ENCODE measurements at places on chromosomes 1 and 21.

GRCh38 chr1:89736937-89737733 is 83.7 kb upstream of the LRRC8D start:
- H3K36me3 ChIP-seq = no peaks in the 10 kb centered on the region
- H3K27ac ChIP-seq = no peak overlapping the region
- H3K4me1 ChIP-seq = no peaks in the 10 kb centered on the region

GRCh38 chr1:78142736-78143135 is 97.0 kb downstream of the GIPC2 start:
- H3K4me3 ChIP-seq = no peak overlapping the region
- DNase-seq = no peak
- H3K36me3 ChIP-seq = no peaks in the 10 kb centered on the region
- H3K27ac ChIP-seq = no peak overlapping the region

DNA sequence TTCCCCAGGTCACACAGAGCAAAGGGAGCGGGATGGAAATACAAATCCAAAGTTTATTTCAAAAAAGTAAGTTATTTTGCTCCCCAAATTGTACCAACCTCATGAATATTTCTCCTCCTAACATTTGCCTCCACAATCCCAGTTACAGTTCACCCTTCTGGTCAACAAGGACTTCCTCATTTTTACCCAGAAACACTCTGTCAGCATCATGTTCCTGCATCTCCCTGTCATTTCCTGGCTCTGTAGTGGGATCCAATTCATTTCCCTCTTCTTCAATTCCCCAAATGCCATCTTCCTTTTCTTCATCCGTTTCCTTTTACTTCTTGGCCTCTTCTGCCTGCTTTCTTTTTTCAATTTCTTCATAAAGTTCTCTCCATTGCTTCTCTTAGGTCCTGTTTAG is 32.0 kb upstream of the EPS15 start:
- H3K36me3 ChIP-seq = no peaks in the 10 kb centered on the region
- no peaks in the 10 kb centered on the region for H3K27me3 ChIP-seq
- H3K27ac ChIP-seq = no peak overlapping the region
- no peak for DNase-seq
- peaks cover 33% of the 10 kb centered on the region for H3K4me1 ChIP-seq

DNA sequence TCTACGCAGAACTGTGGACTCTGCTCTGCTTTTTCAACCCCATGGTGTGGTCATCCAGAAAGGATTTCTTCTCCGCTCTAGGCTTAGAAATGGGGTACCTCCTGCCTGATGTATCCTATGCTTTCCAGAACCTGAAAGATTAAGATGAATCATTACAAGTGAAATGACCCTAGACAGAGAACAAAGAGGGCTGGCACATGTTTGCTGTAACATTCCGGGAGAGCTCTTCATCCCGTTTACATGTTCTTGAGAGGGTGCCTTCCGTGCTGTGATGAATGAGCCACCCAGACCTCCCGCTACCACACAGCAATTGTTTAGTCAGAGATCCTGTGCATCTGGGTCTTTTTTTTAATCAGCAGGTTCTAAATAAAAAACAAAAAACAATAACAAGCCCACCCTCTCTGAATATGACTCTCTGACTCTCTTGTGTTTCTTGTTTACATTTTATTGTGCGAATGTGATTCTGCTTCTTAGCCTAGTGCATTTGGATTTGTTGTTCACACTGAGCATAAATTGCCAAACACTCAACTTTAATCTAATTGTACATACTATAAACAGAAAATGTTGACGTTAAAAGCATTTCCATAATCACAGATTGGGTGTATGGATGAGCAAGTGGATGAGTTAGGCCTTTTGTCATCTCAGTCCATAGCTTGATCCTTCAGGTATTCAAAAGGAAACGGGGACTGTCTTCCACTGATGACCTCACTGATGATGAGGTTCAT is 87.1 kb downstream of the GPR88 start:
- no peaks in the 10 kb centered on the region for H3K27me3 ChIP-seq
- H3K27ac ChIP-seq = peak overlapping the region; percentile 95
- no peak overlapping the region for H3K4me3 ChIP-seq
- H3K4me1 ChIP-seq = peaks cover 86% of the 10 kb centered on the region
- DNase-seq = no peak

- no peak for DNase-seq
- H3K4me3 ChIP-seq = no peak overlapping the region
- H3K27ac ChIP-seq = no peak overlapping the region
- H3K4me1 ChIP-seq = no peaks in the 10 kb centered on the region
Measured at GRCh38 chr1:3716351-3716750, 35.9 kb upstream of the CCDC27 start.

DNA sequence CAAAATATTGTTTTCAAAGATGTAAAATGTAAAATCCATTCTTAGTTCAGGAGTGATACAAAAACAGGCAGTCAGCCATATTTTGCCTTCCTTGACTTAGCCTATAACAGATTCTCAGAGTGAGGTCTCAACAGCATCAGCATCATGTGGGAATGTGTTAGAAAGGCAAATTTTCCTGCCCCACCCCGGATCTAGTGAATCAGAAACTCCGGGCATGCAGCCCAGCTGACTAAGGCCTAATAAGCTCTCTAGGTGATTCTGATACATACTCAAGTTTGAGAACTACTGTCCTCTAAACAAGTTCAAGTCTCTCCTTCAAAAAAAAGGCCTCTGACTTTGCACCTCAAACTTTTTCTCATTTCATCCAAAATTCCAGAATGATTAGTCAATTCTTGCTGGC is 46.9 kb upstream of the PRRC2C start:
- H3K4me1 ChIP-seq = peaks cover 60% of the 10 kb centered on the region
- peak overlapping the region; percentile 88 for H3K27ac ChIP-seq
- H3K36me3 ChIP-seq = no peaks in the 10 kb centered on the region

DNA sequence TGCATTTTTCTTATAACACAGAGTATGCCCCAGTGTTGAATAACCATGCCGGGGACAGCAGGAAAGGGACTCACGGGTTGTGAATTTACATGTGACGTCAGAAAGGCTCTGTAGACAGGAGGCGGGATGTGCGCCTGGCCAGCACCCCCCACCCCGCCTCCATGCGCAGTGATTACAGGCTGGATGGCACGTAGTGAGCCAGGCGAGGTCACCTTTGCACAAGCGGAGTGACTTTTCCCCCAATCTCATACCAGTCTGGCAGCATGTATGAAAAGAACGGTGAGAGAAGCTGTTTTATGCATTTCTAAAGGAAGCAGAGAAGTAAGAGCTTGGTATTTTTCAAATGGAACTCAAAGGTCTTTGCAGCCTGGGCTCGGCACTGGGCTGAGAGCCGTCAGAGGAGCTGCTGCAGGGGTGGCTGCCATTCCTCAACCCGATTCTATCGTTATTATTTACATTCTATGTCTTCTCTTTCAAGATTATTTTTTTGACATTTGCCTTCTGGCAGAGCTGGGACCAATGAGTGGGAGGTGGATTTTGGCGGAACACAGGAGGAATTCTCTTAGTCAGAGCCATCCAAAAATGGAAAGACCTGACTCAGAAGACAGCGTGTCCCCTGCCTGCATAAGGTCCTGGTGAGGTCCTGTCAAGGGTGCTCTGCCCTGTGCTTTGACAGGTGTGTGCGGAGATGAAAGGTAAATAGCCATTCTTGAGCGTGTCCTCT is 115.6 kb upstream of the SLC45A1 start:
- peaks cover 59% of the 10 kb centered on the region for H3K4me1 ChIP-seq
- no peaks in the 10 kb centered on the region for H3K36me3 ChIP-seq
- DNase-seq = peak; percentile 76
- no peak overlapping the region for H3K4me3 ChIP-seq
- H3K27me3 ChIP-seq = no peaks in the 10 kb centered on the region

GRCh38 chr1:116710420-116711262 is 43.1 kb upstream of the IGSF3 start:
- H3K36me3 ChIP-seq = no peaks in the 10 kb centered on the region
- H3K4me1 ChIP-seq = no peaks in the 10 kb centered on the region
- no peak overlapping the region for H3K27ac ChIP-seq
- no peak for DNase-seq
- H3K27me3 ChIP-seq = no peaks in the 10 kb centered on the region

GRCh38 chr1:113805256-113805531 is 7.1 kb downstream of the RSBN1 start:
- no peaks in the 10 kb centered on the region for H3K27me3 ChIP-seq
- H3K4me3 ChIP-seq = no peak overlapping the region
- no peaks in the 10 kb centered on the region for H3K36me3 ChIP-seq
- peaks cover 31% of the 10 kb centered on the region for H3K4me1 ChIP-seq
- no peak overlapping the region for H3K27ac ChIP-seq

GRCh38 chr1:61301824-61302657 is 219.7 kb downstream of the NFIA start:
- no peak for DNase-seq
- H3K4me3 ChIP-seq = no peak overlapping the region
- peaks cover 16% of the 10 kb centered on the region for H3K4me1 ChIP-seq
- no peaks in the 10 kb centered on the region for H3K36me3 ChIP-seq

GRCh38 chr1:89311757-89312156 is 39.1 kb upstream of the GBP5 start:
- H3K27me3 ChIP-seq = no peaks in the 10 kb centered on the region
- peak overlapping the region; percentile 39 for H3K27ac ChIP-seq
- DNase-seq = peak; percentile 57
- H3K36me3 ChIP-seq = no peaks in the 10 kb centered on the region
- H3K4me1 ChIP-seq = peaks cover 26% of the 10 kb centered on the region

DNA sequence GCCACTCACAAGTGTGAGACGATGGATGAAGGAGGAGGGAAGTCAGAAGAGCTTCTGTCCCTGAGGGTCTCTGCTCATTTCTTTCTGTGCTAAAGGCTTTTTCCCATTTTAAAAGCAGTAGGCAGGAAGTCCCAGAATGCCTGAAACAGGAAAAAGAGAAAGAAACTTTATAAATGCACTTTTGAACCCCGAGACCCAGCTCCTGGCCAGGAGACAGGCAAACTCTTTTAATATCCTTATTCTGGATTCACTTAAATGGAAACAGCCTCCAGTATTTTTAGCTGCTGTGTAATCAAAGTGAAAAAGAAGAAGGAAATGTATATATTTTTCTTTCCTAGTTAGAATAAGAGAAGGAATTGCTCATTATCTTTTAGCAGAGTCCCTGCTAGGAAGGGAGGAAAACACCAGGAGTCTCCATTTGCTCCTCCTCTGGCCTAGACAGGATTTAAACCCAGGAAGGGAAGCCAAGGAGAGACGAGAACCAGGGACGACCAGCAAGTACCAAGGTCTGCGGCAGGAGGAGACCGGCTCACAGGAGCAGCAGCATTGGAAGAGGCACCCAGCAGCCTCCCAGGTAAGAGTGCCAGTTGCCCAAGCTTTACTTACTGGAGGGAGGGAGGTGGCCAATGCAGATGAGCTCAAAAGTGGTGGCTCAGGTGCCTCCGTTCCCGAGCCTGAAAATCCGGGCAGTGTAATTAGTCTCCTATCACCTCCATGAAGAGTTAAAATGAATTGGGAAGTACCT is at the start of gene TNN:
Gene TNN (plus strand): TSS at position 472 of the 745 bp plus-strand sequence. CDS start 9,586 bp downstream, outside the sequence.
- H3K36me3 ChIP-seq = no peaks in the 10 kb centered on the region
- H3K4me1 ChIP-seq = no peaks in the 10 kb centered on the region
- no peak within 1 kb of the TSS for H3K4me3 ChIP-seq

DNA sequence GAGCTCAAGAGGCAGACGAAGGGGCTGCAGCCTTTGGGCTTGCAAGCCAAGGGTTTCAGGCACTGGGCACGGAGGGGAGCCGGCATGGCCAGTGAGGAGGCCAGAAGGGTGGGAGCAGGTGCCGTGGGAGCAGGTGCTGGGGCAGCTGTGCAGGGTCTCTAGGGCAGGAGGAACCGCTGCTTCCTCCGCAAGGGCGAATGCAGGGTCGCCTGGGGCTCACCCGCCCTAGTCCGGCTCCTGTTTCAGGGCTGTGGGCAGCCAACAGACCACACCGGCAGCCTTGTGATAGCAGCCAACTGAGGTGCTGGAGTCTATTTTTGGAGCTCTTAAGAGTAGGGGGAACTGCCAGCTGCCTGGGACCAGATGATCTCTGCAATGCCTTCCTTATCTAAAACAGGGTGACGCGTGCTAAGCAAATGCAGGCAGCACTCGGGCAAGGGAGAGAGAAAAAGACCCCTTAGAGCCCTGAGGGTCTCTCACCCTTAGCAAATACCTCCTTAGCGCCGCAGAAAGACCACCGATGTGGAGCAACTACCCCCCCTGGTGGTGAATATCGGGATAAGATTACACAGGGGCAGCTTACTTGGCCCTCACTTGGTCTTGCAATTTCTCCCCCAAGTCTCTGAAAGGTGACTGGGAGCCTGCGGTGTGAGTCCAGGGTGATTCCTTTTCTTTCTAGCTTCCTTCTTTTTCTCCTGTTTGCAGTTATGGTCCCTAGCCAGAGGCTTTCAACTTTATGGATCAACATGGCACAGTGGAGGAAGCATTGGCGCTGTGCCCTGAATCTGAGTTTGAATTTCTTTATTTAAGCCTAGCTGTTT is 20.7 kb upstream of the MAPKAPK2 start:
- no peak overlapping the region for H3K27ac ChIP-seq
- peaks cover 4% of the 10 kb centered on the region for H3K4me1 ChIP-seq
- H3K36me3 ChIP-seq = no peaks in the 10 kb centered on the region
- no peak overlapping the region for H3K4me3 ChIP-seq
- H3K27me3 ChIP-seq = peaks cover 16% of the 10 kb centered on the region
- peak; percentile 89 for DNase-seq

- H3K27me3 ChIP-seq = no peaks in the 10 kb centered on the region
- peaks cover 8% of the 10 kb centered on the region for H3K36me3 ChIP-seq
- DNase-seq = no peak
- H3K4me3 ChIP-seq = no peak overlapping the region
- peaks cover 38% of the 10 kb centered on the region for H3K4me1 ChIP-seq
Measured at GRCh38 chr1:78240191-78240590, 194.4 kb downstream of the GIPC2 start.

GRCh38 chr1:153790313-153790965 is 15.2 kb downstream of the SLC27A3 start:
- no peaks in the 10 kb centered on the region for H3K27me3 ChIP-seq
- H3K4me3 ChIP-seq = no peak overlapping the region
- no peaks in the 10 kb centered on the region for H3K36me3 ChIP-seq
- no peak overlapping the region for H3K27ac ChIP-seq

DNA sequence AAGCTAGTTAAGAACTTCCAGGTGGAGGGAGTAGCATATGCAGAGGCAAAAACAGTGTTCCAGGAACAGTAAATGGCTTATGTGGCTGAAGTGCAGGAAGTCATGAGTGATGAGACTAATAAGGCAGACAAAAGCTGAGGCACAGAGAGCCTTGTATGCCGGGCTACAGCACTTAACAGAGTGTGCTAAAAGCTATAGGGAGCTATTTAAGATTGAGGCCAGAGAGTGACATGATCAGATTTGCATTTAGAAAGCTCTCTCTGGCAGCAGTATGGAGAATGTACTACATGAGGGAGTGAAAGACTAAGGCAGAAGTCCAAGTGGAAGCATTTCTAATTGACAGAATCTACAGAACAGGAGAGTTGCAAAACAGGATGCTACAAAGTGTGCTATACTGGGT is 38.6 kb downstream of the WASF2 start:
- H3K36me3 ChIP-seq = no peaks in the 10 kb centered on the region
- DNase-seq = no peak
- no peaks in the 10 kb centered on the region for H3K27me3 ChIP-seq
- H3K4me3 ChIP-seq = no peak overlapping the region

- H3K4me3 ChIP-seq = no peak overlapping the region
- DNase-seq = no peak
- H3K36me3 ChIP-seq = no peaks in the 10 kb centered on the region
Measured at GRCh38 chr1:97488530-97488929, 432.3 kb downstream of the DPYD start.

All from PC-3 (cell line).